ENCODE measurements at places on chromosomes 1 and 21. TPM values are rescaled to one million over a fixed set of nuclear protein-coding genes. Genes with fewer than 3 reads are reported as not detected.

The NPPA gene
- 0.45 TPM for total RNA-seq

The SYNC gene
- total RNA-seq: 2.4 TPM

The RGS8 gene
- 75.3 TPM for total RNA-seq

The SIPA1L2 gene
- 96.5 TPM for total RNA-seq

All from cerebellum (tissue), 4 donors.